ENCODE measurements at places on chromosomes 12 and 14.
A peak's percentile ranks its signal among the peaks of the same experiment; 100 is the strongest.

DNA sequence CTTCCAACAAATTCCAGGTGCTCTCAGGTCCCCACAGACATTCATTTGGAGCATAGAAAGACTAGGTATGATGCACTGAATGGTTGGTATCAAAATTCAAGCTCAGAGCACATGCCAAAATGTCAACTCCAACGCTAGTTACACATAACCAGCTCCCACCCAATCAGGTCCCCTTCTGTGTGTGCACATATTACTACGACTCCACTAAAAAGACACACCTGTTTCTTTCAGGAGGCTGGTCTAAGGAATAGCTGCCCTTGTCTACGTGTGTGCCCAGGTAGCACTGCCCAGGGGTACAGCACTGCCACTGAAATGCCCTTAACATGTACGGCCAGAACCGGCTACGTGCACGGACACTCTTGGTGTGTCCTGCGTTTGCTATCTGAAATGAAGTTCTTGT lies 138.1 kb downstream of the KCNK10 start:
- DNase-seq = no peak

DNA sequence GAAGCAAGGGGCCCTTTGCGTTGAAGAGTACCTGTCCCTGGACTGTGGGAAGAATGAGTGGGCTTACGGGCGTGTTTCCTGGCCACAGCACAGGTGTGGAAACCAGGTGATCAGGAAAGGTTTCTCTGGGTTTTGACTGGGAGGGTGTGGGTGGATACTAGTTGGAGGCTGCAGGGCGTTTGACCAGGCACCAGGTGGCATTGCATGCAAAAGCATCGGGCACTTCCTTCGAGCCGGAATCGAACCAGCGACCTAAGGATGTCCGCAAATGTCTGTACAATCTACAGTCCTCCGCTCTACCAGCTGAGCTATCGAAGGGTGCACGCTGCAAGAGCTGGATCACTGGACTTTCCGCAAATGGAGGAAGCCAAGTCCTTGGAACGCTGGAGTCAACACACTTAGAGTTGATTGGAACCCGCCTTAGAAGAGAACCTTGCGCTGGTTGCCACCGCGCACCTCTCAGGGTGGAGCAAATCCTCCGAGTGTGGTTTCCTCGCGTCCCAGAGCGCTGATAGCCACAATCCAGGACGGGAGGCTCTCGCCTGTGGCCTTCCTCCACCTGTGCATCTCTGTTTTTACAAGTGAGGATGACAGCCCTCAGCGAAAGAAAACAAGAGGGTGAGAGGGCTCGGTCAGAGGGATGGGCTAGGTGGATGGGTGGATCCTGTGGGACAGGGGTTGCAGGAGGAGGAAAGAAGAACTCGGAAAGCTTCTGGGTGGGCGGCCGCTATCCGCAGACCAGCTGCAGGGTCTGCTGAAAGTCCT lies 21.2 kb upstream of the RNASE4 start:
- peak; percentile 48 for DNase-seq

- DNase-seq = no peak
Observed at GRCh38 chr12:104873374-104873773, 84.7 kb downstream of the SLC41A2 start.

- no peak for DNase-seq
Observed at GRCh38 chr12:100758083-100758482, 36.5 kb upstream of the ANO4 start.

GRCh38 chr12:6224550-6224949 lies 24.4 kb downstream of the CD9 start:
- DNase-seq = peak; percentile 70

- no peak for DNase-seq
Observed at GRCh38 chr14:94938016-94938415, 168.1 kb upstream of the GSC start.

- DNase-seq = no peak
Observed at GRCh38 chr14:100348784-100349685, 25.9 kb downstream of the SLC25A47 start.

DNA sequence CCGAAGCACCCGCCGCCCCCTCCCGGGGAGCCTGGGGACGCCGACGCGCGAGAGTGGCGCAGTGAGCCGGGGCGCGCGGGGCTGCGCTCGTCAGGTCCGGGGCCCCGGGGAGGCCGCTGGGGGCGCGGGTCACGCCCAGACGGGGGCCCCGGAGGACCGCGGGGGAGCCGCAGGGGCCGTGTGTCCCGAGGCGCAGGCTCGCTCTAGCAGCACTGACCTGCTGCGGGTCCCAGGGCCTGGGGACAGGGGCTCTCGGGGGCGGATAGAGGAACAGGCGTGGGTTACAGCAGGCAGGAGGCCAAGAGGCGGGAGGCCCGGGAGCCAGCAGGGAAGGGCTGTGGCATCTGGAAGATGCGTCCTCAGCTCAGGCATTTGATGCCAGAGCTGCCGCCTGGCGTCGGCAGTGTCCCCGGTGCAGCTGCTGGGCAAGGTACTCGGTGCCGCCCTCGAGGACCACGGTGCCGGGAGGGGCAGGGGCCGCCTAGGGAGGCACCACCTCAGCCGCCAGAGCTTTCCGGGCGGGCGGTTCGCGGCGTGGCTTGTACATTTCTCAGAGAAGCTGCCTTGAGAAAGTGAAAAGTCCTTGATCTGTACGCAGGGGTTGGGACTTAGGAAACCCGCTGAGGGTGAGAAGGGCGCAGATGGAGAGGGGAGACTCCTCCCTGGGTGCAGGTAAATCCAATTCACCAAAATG lies 1.2 kb downstream of the WNT5B start:
- peak; percentile 25 for DNase-seq

GRCh38 chr12:9702255-9702654 lies 30.6 kb downstream of the CLECL1 start:
- DNase-seq = no peak

DNA sequence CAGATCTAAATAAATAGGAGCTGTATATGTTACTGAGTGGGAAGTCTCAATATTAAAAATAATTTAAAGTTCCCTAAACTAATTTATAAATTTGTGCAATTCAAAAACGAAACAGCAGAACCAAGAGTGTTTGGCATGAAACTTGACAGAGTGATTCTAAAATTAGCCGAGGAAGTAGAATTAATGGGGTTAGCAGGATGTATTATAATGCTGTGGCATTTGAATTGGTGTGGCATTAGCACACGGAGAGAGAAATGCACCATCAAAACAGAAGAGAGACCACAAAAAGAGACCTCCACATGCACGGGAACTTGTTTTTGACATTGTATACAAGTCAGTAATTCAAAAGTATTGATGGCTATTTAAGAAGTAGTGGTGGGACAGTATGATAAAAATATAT lies 366.0 kb upstream of the RGS6 start:
- no peak for DNase-seq

GRCh38 chr12:49511410-49511809 lies 27.4 kb upstream of the KCNH3 start:
- no peak for DNase-seq

DNA sequence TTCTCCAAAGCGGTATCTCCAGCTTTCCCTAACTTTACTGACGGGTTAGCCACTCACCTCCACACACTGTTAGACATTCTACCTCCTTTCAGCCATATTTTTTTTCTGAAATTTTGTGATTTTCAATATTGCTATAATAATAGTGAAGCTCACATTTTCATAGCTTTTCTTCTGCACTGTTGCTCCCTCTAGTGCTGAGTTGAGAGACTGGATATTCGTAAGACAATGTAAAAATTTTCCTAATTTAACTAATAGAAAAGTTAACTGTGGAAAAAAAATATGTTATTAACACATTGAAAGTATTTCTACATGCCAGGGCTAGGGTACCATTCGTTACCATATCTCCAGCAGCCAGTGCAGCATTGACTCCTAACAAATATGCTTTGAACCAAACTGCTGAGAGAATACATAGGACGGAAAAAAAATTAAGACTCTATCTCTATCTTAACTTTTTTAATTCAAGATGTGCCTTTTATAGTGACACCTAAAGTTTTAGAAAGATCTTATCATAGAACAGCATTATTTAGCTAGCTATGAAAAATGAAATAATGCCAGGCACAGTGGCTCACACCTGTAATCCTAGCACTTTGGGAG lies 48.7 kb upstream of the ABCC9 start:
- peak; percentile 50 for DNase-seq

- peak; percentile 67 for DNase-seq
Observed at GRCh38 chr12:49698619-49699545, 8.3 kb downstream of the FMNL3 start.

DNA sequence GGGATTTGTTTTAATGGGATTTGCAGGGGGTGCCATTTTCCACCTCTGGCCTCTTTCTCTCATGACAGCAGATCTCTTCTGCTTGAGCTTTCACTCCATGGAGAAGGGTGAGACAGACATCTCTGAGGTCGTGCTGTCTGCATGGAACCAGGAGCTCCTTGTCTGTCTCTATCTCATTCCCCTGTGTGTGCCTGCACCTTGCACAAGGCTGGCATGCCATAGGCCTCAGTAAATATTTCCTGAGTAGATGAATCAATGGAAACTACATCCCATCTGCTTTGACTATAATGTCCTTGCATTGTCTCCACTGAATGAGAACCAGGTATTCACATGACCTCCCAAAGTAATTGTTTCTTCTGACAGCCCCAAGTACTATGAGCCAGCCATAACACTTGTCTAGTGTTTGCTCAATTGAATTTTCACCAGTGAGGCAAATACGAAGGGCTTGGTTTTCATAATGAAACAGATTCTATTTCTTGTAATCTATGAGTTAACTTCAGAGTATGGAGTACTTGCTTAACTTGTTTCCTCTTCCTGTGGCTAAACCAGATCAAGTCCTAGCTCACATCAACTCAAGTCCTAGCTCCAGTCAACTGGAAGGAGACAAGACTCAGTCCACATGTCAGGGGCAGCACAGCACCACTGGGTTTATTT lies 32.3 kb downstream of the KCNK13 start:
- peak; percentile 54 for DNase-seq

DNA sequence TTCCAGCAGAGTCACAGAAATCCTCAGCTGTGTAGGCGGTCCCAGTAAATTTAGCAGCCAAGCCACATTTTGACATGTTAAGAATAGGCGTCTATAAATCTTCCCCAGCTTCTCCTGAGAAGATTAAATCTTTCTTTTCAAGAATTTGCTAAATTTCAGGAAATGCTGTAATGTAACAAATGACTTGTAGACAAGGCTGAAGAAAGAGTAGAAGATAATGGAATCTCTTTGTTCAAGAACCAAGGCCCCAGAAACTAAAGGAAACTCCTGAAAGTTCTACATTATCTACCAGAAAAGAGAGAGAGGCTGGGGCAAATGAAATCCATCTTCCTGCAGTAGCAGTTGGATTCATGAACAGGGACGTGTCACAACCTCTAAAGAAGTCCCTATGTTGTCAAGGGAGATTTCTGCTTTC lies 760.3 kb downstream of the NOVA1 start:
- no peak for DNase-seq

- peak; percentile 25 for DNase-seq
Observed at GRCh38 chr14:92645841-92646478, 102.5 kb downstream of the LGMN start.

DNA sequence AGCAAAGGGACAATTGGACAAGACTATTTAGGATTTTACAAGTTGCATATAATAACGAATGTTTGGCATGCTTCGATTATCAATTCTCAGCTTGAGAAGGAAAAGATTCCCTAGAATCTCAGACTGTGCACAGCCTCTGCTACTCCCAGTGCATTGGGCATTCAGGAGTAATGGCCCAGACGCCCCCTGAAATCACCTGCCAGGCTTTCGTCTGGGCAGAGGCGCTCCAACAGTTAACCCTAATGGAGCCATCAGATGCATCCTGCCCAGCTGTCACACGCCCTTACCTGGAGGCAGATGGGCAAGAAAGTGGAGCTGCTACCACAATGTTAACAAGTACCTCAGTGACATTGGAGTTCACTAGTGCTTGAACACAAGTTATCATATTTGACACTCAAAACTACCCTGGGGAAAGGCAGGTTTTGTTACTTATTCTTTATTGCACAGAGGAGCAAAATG lies 927 bp upstream of the LRP6 start:
- DNase-seq = no peak

GRCh38 chr12:69238589-69239351 lies 599 bp upstream of the CPSF6 start:
- DNase-seq = no peak

DNA sequence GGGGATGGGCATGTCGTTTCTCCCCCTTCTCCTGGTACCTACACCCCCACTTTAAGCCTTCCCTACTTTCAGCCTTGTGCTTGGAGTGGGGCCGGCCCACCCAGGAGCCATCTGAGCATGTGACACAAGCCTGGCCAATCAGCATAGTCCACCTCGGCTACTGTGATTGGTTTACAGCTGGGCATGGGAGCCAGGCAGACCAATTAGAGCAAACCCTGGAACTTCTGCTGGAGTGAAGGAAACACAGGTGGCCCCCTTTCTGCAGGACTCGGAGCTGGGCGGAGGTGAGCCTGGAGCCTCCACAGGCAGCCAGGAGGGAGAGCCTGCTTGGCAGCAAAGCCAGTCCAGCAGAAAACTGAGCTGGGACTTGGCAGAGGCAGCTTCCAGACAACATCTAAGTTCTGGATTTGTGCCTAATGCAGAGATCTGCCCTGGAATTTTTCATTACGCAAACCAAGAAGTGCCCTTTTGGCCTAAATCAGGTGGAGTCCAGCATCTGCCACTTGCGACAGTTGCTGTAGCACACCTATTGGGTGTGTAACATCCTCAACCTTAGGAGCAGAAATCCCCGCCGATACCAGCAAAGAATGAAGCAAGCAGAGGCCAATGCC lies 59.5 kb downstream of the SCARB1 start:
- DNase-seq = peak; percentile 13

GRCh38 chr12:62332598-62332997 lies 72.4 kb downstream of the USP15 start:
- DNase-seq = peak; percentile 69

- peak; percentile 11 for DNase-seq
Observed at GRCh38 chr14:46344327-46344937, 307.1 kb downstream of the RPL10L start.

DNA sequence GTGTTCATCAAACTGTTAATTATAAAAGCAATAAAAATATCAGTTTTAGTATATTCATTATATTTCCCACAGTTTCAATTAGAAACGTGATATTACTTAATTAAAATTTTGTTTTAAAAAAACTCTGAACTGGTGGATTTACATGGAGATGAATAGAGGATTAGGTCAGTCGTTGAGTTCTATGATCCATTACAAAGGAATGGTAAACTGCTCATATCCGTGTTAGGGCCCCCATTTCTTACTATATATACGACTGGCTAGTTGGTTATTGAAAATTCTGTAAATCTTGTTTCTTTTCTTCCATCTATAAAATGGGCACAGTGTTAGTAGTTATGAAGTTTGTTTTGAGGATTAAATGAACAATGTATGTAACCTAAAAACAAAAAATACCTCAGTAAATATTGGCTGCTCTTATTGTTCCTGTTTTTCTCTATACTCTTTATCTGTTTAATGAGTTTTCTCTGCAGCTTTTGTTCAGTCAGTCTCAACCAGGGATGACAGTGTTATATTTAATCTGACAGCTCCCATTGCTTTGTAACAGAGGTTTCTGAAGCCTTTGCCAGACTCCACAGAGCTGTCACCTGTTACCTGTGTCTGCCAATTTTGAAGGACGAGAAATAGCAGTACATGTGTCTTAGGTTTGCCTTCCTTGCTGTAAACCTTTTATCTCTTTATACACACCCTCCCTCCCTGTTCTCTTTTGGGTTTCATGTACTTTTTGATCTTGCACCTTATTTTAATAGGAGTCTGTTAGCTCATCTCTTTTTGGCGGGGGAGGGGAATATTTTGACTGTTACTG lies 41.5 kb downstream of the FRS2 start:
- DNase-seq = no peak

Measured in astrocyte of the spinal cord (primary cell).